ENCODE measurements at places on chromosomes 5 and 9.

DNA sequence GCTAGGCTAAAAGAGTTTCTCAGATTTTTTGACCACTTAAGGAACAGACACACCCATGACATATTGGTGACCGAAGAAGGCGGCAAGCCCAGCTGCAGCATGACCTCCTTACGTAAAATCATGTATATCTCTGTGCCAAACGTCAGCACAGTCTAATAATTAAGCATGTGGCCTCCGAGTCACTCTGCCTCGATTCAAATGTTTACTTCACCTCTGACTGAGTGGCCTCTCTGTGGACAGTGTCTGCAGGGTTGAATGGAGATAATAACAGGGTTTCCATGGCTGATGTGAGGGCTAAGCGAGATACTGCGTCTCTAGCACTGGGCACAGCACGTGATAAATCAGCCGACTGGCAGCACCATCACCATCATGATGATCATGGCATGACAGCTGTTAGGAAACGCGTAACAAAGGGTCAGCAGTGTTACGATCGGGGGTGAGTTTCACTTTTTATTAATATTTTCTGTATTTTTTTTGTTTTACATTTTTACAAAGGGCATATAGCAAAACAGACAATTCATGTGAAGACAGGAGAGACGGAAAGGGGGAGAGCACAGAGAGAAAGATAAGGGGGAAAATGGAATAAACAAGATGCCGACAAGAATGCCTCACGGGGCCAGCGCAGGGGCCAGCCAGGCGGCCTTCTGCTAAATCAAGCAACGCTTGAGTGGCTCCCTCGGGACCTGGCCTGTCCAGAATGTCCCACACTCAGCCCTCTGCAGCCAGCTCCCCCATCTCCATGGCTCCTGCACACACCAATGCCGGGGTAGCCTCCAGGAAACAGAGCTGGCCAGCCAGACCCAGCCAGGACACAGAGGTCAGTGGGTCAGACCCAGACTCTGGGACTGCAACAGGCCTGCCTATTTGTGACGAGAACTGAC, 60.3 kb downstream of the ADAMTS2 start:
- DNase-seq, result no peak

DNA sequence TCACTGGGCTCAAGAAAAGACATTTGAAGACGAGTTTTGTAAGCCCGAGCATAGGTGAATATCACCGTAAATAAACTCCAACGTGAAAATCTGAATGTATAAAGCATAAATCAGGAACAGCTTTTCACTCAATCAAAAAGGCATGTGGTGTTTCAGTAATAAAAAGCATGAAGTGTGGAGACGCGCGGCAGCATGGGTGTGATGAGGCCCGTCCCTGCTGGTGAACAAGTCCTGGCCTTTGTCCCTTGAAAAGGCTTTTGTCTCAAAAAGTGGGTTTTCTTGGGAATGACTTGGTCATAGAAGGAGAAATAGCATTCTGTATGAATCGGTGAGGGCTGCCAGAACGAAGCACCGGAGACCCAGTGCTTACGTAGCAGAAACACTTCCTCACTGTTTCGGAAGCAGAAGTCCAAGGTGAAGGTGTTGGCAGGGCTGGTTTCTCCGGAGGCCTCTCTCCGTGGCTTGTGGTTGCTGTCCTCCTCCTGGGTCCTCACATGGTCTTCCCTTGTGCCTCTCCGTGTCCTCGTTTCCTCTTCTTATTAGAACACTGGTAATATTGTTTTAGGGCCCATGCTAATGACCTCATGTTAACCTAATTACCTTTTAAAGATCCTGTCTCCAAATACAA, 24.9 kb downstream of the ROPN1L start:
- no peak for DNase-seq

DNA sequence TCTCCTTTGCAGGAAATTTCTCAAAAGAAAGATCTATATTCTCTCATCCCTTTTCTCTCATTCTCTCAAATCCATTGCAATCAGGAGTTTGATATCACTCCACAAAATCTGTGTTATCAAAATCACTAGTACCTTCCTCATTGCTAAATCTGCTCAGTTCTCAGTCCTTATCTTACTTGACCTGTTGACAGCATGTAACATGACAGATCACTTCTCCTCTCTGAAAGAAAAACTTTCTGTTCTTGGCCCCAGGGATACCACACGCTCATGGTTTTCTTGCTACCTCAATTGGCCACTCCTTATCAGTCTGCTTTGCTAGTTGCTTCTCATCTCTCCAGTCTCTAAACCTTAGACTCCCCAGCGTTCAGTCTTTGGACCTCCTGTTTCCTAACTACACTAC, 22.1 kb downstream of the SRP19 start:
- no peak for DNase-seq

- no peak for DNase-seq
Measured at GRCh38 chr9:91310037-91310436, 51.7 kb downstream of the AUH start.

- DNase-seq, result peak; percentile 46
Measured at GRCh38 chr9:136023410-136024225, 62.4 kb upstream of the UBAC1 start.

DNA sequence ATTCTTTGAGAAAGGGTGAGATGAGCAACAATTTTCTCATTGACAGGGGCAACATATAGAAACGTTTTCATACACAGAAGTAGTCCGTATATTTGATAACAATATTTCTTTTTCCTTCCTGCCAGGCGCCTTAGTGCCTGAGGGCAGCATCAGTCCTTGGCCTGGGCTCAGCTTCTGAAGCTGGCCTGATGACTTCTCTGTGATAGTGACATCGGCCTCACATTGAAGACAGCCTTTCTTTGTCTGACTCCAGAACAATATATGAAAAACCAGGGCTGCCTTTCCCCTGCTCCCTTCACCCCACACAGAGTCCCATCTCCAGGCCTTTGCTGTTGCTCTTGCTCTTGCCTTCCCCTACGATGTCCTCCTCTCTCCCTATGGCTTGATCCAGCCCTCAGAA, 24.1 kb upstream of the TCOF1 start:
- no peak for DNase-seq

DNA sequence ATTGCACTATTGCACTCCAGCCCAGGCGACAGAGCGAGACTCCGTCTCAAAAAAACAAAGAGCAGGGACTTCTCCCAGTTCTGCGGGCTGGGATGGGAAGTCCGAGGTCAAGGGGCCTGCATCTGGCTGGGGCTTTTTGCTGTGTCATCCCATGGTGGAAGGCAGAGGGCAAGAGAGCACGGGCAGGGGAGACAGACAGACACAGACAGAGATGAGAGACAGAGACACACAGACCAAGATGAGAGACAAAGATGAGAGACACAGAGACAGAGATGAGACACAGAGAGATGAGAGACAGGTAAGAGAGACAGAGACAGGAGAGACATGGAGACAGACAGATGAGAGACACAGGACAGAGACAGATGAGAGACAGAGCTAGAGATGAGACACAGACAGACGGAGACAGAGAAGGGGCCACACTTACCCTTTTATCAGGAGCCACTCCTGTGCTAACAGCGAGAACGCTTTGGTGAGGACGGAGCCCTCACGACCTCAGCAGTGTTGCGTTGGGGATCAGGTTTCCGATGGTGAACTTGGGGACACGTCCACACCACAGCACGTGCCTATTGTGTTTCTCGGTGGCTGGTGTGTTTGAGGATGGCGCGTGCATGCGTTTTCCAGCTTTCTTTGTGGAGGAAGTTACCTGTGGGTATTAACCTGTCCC, 8.9 kb upstream of the TOR4A start:
- no peak for DNase-seq

- DNase-seq, result no peak
Measured at GRCh38 chr5:143225511-143225910, 178.0 kb downstream of the NR3C1 start.

- no peak for DNase-seq
Measured at GRCh38 chr5:16690243-16690852, 73.6 kb upstream of the RETREG1 start.

GRCh38 chr9:35097573-35097972, 1.2 kb upstream of the PIGO start:
- DNase-seq, result no peak

- no peak for DNase-seq
Measured at GRCh38 chr5:9721161-9721560, 91.0 kb upstream of the TAS2R1 start.

DNA sequence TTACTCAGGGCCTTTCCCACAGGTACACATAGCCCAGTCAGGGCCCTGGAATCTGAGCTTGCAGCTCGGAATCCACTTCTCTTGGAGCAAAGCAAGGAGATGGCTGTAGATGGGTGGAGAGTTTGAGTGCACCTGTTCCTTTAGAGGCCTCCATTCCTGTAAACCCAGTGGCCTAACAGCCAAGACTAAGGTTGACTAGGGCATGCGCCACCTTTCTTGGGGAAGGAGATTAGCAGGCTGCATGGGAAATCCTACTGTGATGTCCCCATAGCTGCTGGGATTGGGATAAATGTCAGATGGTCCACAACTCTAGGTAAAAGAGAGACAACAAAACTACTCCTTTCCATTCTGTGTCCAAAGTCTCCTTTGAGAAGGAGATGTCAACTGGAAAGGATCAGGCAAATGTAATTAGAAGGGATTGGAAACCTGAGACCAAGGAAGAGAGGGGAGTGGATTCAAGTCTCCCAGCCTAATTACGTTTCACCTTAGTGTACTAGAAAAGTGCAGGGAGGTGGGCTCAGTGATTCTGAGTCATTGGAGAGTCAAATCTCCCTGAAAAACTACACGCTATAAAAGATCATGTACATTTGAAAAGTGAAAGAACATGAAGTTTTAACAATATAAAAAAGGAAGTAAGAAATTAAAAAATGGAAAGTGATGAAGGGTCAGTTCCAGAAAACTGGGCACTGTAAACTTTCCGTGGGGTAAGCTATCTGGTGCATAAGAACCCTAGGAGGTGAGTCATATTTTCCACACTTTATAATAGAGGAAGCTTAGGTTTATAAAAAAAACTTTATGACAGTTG, 104.2 kb downstream of the SEC61B start:
- DNase-seq, result no peak

- no peak for DNase-seq
Measured at GRCh38 chr9:31604531-31604930, 779.9 kb upstream of the ACO1 start.

- DNase-seq, result no peak
Measured at GRCh38 chr5:138240650-138241385, 27.7 kb upstream of the CDC23 start.

DNA sequence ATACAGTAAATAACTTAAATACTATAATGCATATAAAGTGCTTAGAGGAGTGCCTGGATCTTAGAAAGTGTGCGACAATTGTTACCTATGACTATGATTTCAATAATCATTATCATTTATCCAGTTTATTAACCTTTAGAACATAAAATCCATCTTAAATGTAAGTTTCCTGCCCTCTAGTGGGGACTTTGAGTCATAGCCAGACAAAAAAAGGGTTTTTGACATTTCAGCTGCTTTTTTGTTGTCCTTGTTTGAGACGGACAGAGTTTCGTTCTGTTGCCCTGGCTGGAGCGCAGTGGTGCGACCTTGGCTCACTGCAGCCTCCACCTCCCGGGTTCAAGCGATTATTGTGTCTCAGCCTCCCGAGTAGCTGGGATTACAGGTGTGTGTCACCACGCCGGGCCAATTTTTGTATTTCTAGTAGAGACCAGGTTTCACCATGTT, 9.7 kb upstream of the C9orf152 start:
- no peak for DNase-seq

DNA sequence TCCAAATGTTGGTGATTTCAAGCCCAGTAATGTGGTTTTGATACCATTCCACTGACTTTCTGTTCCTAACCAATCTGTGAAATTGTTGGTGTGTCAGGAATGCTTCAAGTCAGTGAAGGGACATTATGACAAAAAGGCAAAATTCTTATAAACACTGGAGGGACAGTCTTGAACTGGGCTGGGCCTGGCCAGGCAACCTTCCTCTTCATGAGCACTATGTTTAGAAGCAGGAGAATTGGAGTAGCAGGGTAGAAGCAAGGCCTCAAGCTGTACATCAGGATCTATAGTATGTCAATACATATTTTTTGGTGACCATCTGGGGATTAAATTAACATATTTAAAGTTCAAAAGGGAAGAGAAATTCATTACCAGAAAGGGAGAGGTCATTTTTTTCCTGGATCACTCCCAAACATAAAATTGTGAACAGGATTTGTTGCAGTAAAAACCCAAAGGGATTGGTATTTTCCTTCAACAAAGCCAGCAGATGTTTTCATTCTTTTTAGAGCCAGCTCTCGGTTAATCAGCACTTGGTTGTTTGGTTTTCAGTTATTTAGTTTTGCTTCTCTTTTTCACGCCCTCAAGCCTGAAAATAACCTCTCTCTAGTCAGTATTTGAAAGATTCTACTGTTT, 77.9 kb upstream of the PIK3R1 start:
- no peak for DNase-seq

- no peak for DNase-seq
Measured at GRCh38 chr5:5492087-5492933, 69.8 kb downstream of the ICE1 start.

GRCh38 chr5:157076558-157076957, 17.6 kb upstream of the HAVCR1 start:
- no peak for DNase-seq

GRCh38 chr5:31531543-31531887, 378 bp downstream of the DROSHA start:
- DNase-seq, result peak; percentile 70

DNA sequence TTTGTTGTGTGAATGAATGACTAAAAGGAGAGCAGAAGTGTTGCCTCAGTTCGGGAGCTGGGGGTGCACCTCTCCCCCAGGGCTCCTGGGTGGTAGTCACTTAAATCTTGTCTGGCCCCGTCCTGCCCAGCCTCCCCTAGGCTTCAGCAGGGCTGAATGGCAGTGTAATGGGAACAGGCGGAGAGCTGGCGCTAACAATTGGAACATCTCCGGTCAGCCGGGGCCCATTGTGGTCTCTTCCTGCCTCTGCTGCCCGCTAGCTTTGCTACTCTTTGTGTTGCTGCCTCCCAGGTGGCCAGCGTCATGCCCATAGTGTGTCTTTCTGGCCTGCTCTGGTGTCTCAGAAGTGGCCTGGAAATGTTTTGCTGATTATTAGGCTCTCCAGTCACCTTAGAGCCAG, 62.3 kb downstream of the RGS3 start:
- DNase-seq, result no peak

DNA sequence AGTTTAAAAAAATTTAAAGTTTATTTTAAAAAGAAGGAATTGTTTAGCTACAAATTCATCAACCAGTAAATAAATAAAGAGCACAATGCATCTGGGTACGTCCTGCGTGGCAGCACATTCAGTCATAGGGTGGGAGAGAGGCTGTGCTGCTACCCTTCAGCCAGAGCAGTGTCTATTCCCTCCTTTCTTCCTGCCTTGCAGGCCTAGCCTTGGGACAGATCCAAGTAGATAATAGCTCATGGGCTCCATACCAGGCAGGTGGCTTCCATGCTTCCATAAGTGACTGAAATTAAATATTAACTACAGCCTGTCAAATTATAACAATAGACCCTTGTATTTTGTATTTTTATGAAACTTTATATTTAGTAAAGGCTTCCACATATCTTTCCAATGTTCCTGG, 408.3 kb upstream of the RGMB start:
- no peak for DNase-seq

GRCh38 chr9:91421128-91421765, 2.4 kb downstream of the NFIL3 start:
- DNase-seq, result peak; percentile 73

- no peak for DNase-seq
Measured at GRCh38 chr9:76395381-76395780, 1.2 kb upstream of the RFK start.

- DNase-seq, result no peak
Measured at GRCh38 chr5:117657541-117657940, 1082.9 kb upstream of the SEMA6A start.
